ENCODE measurements at places on chromosomes 5 and 9.
A peak's percentile ranks its signal among the peaks of the same experiment; 100 is the strongest.

DNA sequence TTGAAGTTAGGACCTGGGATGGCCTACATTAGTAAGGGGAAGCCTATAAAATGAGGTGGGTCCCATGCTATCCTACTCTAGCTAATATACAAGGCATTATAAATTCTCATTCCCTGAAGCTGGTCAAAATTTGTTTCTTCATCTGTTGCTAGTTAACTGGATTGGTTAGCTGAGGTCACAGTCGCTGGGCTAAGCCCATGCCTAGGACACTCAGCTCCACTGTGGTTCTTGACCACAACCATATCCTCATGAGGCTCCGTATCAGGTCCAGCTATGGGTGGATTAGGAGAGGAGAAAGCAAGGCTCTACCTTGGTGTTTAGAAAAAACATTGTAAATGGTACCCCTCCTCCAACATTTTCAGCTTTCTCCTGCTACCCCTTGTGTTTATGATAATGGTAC, 52.8 kb upstream of the RAI14 start:
- no peak for DNase-seq

DNA sequence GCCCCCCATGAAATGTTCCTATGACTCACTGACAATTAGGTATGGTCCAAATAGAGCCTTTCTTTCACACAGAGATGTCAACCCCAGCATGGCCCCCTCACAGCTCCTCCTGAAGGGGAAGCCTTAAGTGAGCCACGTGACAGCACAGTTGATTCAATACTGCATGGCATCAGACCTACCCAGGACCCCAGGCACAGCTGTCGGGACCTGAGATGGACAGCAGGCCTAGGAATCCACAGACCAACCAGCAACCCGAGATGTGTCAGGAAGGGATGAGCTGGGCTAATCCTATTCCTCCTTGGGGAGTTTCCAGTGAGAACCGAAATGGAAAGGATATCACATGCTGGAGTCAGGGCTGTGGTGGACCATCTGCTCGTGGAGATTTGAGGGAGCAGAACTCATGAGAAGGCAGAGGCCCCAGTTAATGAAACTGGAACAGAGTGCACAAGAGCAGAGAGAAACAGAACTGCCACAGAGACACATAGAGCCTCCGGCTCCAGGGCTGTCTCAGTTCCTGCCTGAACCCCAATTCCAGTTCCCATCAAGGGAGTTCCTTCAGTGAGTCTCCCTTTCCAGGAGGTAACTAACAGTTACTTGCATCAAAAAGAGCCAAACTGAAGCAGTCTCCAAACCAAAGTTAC, 42.1 kb upstream of the SMIM23 start:
- no peak for DNase-seq

GRCh38 chr5:483011-483410, 40.0 kb downstream of the EXOC3 start:
- no peak for DNase-seq

GRCh38 chr9:123475407-123475806, 119.4 kb downstream of the CRB2 start:
- no peak for DNase-seq

- no peak for DNase-seq
These were observed 197.6 kb downstream of the PAX5 start for GRCh38 chr9:36836486-36836885.

DNA sequence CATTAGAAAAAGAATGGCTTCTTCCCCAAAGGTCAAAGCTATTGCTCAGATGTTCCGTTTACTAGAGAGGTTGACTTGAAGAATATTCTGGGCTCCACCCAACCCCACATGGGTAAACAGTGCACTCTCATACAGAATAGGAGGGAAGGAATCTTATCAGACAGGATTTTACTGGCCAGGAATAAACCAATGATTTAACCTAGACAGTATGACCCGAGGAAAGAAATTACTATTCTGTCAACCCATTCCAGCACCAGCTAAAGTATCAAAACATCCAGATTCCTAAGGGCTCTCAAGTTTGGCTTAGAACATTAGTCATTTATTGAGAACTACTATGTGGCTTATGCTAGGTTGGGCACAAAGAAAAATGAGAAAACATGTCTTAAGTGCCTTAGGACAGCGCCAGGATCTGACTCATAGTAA, 493.6 kb upstream of the KLF4 start:
- no peak for DNase-seq

GRCh38 chr5:157925786-157926671, 67.1 kb upstream of the CLINT1 start:
- no peak for DNase-seq

DNA sequence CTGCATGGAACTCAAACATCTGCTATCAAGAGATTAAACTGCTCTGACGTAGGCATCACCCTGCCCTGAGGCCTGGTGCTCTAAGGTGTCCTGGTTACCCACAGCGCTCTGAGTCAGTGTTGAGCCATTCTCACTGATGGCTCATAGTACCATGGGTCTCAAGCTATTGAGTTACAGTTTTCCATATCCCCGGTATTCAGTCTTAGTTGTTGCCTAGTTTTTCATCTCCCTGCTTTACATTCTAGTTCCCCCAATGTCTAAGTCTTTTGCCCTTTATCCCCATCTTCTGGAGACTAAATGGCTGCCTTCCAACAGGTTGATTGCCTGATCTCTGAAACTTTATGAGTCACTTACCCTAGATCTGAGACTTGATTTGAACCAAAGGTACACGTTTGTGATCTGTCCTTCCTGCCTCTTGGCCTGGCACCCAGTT, 161.2 kb upstream of the PTGER4 start:
- DNase-seq: no peak

- no peak for DNase-seq
These were observed 121.0 kb downstream of the PDZD2 start for GRCh38 chr5:31759925-31760324.

- peak; percentile 39 for DNase-seq
These were observed 910 bp downstream of the TDRD7 start for GRCh38 chr9:97412626-97413385.

- DNase-seq: no peak
These were observed 3.0 kb downstream of the HARS2 start for GRCh38 chr5:140694276-140694675.

DNA sequence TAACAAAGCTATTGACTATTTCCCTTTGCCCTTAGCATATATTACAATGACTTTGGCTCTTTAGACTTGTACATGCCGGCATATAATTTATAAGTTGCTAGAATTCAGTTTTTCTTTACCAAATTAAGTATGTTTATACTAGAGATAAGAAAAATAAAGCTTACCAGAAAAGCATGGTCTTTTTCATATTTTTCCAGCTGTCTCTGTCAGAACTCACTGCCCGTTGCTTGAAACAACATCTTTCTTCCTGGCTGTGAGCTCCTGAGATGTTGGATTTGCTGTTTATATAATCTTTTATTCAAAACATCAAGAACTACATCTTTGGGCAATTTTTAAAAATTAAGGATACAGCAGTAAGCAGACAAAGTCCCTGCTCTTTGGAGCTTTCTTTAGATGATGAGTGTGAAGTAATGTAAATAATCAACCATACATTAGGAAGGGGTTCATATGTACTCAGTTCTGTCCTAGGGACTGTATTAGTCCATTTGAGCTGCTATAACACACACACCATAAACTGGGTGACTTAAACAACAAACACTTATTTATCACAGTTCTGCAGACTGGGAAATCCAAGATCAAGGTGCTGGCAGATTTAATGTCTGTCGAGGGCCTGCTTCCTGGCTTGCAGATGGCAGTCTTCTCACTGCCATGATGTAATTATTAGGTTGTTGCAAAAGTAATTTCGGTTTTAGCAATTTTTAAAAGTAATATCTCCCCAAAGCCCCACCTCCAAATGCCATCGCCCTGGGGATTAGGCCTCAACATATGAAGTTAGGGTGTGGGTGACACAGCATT, 45.4 kb upstream of the RANBP3L start:
- DNase-seq: no peak

DNA sequence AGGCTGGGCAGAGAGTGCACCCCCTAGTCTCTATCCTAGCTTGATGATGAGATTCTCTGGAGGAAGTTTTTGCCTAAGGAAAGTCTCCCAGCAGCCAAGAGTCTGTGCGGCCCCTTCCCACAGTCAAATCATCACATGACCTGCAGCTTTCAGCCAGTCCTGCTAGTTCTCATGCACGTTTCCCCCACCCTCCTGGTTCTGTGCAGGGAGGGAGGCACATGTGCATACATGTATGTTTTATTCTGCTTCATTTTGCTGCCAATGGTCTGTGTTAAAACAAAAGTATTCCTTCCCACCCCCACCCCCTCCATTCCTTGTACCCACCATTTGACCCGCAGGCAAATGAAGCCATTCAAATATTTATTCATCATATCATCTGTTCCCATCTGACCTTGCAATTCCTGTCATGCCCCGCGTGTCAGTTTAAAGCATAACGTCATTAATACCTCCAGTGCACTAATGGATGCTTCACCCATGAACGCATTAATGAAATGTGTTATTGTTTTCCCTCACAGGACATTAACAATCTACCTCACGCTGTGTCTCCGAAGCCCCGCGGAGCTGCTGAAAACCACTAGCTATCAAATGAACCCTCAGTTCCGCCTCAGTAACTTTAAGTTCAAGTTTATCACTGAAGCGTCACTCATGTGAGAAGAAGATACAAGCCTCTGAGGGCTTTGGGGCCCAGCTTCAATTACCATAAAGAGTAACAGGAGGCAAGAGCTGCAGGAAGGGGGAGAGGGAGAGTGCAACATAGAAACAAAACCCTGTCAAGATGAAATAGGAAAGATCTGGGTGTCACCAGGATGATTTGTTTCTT, 139.6 kb downstream of the RASEF start:
- no peak for DNase-seq

DNA sequence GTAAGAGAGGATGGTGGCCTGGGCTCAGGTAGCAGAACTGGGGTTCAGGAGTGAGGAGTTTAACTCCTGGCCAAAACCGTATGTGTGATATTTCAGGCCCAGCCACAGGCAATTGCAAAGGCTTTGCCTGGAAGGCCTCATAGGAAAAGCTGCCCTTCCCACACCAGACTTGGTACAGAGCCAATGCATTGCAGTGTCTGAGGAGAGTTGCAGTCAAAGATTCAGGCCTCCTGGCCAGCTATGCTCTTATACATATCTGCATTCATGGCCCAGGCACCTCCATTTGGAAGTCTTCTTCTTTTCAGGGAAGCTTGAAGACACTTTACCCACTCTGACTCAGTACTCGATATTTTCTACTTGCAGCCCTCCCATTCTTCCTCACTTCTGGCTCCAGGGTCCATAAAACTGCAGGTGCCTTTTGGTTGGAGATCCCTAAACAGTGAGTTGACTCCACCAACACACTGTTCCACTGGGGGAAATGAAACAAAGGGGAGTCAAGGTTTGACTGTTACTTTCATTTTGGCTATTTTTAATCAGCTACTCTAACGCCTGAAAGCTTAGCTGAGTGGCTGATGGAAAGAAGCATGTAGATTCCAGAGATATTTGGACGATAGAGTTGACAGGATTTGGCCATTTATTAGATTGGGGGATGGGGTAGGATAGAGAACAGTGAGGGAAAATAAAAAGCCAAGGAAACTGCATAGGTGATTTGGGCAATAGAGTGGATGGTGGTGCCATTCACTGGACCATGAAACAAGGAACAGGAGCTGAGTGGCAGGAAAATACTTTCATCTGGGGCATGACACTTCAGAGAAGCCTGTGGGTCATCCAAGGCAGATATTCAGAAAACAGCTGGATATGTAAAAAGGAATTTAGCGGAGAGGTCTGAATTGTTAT, 30.6 kb upstream of the IL33 start:
- DNase-seq: no peak

DNA sequence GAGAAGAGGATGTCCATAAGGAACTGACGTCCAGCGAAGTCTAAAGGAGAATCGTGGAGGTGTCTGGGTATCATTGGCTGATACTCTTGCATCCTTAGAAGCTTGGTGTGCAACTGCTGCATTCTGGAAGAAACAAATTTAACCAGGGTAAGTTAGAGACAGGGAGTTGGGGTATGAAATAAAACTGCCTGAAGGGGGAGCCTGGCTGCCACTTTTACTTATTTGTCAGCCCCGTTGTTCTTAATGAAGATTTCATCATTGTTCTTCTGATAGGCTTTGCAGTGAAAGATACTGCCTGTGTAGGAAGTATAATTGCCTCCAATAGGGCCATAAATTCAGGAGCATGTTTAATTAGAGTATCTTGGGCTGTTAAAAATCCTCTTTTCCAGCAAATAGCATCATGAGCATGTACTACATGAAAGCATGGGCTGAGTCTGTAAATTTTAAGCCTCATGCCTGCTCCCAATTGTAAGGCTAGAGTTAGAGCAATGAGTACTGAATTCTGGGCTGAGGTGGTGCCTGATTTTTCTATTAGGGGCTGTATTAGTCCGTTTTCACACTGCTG, 1264.5 kb upstream of the ACO1 start:
- peak; percentile 36 for DNase-seq

DNA sequence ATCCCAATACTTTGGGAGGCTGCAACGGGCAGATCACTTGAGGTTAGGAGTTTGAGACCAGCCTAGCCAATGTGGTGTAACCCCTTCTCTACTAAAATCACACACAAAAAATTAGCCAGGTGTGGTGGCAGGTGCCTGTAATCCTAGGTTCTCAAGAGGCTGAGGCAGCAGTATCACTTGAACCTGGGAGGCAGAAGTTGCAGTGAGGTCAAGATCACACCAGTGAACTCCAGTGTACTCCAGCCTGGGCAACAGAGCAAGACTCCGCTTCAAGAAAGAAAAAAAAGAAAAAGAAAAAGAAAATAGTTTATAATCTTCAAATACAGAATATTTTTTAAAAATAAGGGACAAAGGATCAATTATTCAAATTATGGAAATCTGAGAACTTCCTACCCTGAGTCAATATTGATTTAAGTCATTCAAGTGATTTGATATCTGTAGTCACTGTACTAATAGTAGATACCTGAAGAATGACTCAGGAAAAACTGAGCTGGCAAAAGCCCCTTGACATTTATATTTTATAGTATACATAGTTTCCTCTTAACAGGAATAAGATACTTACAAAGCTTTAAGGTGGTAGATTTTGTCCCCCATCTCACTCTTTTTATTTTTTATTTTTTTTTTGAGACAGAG, 61.8 kb downstream of the PTBP3 start:
- no peak for DNase-seq
